Bronchial epithelial cell (primary cell): ENCODE measurements at places on chromosomes 4 and X.
A peak's percentile ranks its signal among the peaks of the same experiment; 100 is the strongest.

- no peak for DNase-seq
These were observed 83.2 kb upstream of the PLAC8 start for GRCh38 chr4:83197555-83198235.

GRCh38 chrX:15903186-15903681 lies 48.6 kb upstream of the AP1S2 start:
- DNase-seq: no peak

DNA sequence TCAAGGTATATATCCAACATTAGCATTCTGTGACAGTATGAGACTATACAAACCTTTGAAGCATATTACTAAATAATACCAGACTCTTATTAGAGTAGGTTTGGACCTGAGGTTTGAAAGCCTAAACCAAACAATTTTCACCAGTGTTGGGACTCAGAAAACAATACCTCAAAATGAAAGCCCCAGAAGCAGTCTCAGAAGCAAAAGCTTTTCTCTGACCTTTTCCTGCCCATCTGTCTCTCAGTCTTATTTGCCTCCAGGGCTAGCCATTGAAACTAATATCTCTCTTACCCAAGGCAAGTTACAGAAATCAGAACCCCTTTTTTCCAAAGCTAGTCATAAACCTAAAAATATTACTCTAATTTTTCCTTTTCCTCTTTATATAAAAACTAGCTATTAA lies 163.3 kb downstream of the PTCHD1 start:
- no peak for DNase-seq

GRCh38 chr4:113749178-113749577 lies 12.4 kb downstream of the CAMK2D start:
- DNase-seq: no peak

DNA sequence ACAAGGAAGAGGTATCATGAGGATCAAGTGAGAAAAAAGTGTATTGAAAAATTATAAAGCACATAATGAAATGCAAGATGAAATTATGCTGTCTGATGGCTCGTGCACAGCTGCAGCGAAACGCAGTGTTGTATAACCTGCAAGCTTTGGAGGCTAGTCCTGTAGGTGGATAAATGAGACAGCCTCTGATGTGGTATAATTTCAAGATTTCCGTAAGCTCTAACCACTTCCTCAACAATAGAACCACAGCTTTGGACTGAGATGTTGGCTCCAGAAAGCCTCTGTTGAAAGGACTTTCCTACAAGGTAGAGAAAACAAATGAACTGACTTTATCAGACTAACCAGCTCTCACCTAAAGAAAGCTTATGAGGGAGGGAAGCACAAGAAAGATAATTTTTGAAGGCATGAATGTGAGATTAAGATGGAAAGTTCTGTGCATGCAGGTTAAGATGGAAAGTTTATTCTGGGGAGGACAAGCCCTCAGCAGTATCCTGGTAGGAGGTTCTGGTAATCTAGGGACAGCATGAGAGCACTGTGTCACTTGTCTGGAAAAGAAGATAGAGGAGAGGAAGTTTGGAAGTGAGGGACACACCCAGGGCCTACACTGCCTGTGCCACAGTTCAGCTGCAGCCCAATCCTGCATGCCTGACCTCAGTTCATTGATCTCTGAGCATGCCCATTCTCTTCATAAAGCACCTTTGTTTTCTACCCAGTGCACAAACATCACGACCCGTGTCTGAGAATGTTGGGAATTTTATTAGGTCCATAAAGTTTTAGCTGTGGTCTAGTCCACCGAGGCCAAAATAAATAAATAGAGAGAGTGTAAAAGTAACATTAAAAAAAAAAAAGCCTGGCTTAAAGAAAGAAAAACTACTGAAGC lies 161.5 kb upstream of the SFRP2 start:
- DNase-seq: no peak

GRCh38 chr4:113145519-113146291 lies 96.3 kb downstream of the ANK2 start:
- no peak for DNase-seq

GRCh38 chr4:79445371-79445781 lies 37.3 kb upstream of the GK2 start:
- DNase-seq: no peak

DNA sequence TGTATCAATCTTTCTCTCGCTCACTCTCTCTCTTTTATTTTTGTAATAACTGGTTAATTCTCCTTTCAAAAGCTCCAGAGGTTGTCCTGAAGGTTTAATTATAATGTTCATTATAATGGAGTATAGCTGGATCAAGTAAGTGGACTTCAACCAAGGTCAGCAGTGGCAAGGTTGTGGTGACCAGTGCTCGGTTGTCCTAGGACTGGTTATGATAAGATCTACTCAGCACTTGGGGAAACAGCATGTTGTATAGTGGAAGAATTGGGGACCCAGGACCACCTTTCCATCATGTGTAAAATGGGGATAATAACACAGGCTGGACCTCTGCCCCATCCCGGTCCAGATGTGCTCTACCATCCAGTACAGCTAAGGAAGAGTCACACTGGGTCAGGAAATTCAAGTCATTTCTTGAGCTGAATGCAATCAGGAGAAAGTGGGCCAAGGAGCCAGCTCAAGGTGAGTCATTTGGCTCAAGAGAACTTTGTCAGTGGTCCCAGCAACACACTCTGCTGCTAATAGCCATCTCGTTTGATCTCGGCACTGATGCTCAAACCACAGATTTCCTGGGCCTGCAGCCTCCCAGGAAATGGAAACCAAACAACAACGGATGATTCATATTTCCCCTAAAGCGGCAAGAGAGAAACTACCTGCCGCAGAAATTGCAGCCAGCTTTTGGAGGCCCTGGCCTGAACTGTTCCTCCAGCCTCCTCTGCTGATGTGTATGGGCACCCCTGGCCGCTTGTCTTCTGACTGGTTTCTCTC lies 123.6 kb upstream of the RBPJ start:
- DNase-seq: peak; percentile 98

DNA sequence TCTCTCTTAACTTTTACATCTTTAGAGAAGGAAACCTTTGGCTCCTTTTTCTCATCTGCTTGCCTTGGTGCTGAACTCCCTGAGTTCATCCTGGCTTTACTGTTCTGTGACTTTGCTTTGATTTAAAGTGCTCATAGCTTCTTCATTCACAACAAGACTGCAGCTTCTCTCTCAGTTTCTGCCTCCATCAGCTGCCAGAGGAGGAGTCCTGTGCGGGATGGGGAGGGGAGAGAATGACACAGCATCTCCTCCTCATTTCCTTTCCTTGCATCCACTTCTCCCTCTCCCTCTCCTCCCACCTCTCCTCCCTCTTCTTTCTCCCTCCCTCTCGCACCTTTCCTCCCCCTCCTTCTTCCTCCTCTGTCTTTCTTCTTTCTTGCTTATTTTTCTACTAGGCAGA lies 42.0 kb downstream of the CBLL2 start:
- peak; percentile 4 for DNase-seq

GRCh38 chrX:12021698-12022097 lies 116.6 kb upstream of the FRMPD4 start:
- DNase-seq: no peak

- no peak for DNase-seq
These were observed 60.3 kb upstream of the HSD17B10 start for GRCh38 chrX:53494436-53494835.

GRCh38 chr4:23153076-23153475 lies 460.3 kb downstream of the GBA3 start:
- DNase-seq: no peak

- peak; percentile 67 for DNase-seq
These were observed 191.0 kb downstream of the CCSER1 start for GRCh38 chr4:90318193-90318592.

GRCh38 chr4:186621959-186622553 lies 66.7 kb upstream of the MTNR1A start:
- DNase-seq: no peak

DNA sequence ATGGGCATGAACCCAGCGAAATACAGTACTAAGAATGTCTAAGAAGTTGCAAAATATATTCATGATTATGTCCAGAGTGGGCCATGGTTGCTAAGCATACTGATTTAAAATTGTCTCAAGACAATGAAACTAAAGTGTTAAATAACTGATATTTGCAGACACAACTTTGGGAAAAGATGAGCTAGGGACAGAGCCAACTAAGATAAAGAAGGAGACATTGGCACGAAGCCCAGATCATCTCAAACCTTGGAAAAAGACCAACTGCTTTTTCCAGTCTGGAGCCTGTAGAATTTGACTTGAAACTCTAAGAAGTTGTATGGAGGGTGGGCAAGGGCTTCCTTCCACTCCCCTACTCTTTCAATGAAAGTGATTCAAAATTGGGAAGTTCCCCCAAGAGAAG lies 108.5 kb upstream of the GLRA2 start:
- DNase-seq: no peak

- DNase-seq: no peak
These were observed 2048.7 kb downstream of the PCDH7 start for GRCh38 chr4:32768664-32769389.

GRCh38 chrX:25226151-25226550 lies 210.4 kb upstream of the ARX start:
- no peak for DNase-seq
